ENCODE measurements at places on chromosomes 1 and 21.

GRCh38 chr1:228990906-228991569 lies 255.8 kb downstream of the RHOU start:
- no peak for DNase-seq

- DNase-seq, result peak; percentile 36
Observed at GRCh38 chr1:154463512-154463990, 38.5 kb upstream of the TDRD10 start.

DNA sequence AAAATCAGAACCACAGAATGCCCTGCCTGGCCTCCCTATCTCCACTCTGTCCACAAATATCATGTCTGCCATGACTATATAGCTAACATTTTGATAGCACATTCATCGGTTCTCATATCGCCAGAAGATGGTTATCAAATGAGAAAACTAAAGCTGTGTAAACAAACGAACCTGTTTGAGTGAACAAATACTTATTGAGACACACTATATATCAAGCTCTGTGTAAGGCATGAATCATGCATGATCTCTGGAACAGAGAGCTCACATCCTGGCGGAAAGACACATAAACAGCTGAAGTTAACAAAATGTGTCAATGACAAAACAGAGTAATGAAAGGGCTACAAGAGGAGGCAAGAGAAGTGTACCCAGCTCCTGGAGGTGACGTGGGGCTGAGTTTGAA lies 13.1 kb downstream of the KCND3 start:
- DNase-seq, result no peak

GRCh38 chr1:109243221-109243620 lies 6.1 kb upstream of the CELSR2 start:
- no peak for DNase-seq

DNA sequence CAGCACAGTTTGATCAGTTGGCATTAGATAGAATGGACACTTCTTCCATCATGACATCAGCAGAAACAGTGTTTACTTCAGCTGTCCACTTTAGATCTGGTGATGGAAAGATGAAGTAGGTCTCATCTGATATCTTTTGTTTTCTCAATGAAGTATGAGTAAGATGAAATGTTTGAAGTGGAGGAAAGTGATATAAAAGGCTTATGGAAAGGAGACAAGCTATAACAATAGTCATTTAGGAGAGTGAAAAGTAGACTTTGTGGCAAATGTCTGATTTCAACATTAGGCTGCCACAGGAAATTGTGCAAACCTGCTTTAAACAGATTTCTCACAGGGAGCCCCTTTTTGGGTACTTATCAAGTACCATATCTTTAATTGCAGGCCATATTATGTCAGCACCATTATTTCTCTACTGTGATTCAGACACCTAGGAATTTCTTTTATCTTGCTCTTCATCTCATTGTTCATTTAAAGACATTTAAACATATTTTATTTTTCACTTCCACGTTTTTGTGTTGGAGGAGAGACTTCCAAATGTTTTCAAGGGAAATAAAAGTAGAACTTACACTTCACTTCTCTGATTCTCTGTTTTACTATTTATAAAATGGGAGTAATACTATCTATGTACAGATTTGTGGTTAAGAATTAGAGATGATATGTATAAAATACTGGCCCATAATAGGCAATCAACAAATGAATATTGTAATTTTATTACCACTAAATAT lies 18.1 kb downstream of the PDC start:
- no peak for DNase-seq

GRCh38 chr1:24727501-24728216 lies 17.6 kb upstream of the CLIC4 start:
- DNase-seq, result no peak

DNA sequence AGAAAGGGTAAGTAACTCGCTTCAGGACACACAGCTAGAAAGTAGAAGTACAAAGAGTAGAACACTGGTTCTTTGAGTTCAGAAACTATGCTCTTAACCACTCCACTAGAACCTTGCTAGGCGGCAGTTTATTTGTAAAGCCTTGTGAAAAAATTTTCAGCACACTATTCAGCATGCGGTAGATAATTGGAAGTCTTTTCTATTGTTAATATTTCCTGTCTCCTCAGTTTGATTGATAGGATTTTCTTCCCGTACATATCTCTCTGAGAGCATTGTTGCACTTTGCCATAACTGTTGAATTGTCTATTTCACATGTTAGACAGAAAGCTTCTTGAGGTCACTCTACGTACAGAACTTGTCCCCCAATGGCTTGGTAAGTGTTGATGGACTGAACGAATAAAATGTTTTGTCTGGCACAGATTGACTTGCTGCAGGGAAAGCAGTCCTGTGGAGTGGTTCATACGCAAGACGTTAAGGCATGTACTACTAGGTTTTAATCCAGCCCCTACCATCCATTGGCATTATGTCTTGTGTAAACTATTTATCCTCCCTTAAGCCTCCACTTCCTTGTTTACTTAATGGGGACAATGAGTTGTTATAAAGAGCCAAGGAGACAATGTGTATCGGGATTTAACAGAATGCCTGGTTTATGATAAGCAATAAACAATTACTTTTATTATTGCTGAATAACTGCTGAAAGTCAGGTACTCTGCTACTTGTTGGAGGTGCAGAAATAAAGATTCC lies 35.8 kb downstream of the C1orf21 start:
- no peak for DNase-seq

- no peak for DNase-seq
Observed at GRCh38 chr1:79568411-79568810, 561.9 kb upstream of the ADGRL4 start.

GRCh38 chr1:37861151-37861550 lies 1.8 kb upstream of the MTF1 start:
- no peak for DNase-seq

- DNase-seq, result no peak
Observed at GRCh38 chr1:182478238-182478637, 28.3 kb downstream of the RGSL1 start.

- no peak for DNase-seq
Observed at GRCh38 chr1:70278710-70279109, 57.5 kb downstream of the SRSF11 start.

DNA sequence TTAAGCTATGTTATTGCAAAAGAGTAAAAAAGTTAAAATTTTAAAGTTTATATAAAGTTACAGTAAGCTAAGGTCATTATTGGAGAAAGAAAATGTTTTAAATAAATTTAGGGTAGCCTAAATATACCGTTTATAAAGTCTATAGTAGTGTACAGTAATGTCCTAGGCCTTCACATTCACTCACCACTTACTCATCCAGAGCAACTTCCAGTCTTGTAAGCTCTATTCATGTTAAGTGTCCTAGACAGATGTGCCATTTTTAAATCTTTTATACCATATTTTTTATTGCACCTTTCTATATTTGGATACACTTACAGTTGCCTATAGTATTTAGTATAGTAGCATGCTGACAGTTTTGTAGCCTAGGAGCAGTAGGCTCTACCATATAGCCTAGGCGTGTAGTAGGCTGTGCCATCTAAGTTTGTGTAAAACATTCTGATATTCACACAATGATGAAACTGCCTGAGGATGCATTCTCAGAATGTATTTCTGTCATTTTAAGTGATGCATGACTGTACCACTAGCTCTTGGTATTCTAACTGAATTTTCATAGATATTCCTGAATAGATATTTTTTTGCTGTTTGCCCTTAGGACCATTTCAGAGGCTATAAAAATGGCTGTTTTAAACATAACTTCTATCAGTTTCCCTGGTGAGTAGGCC lies 26.8 kb downstream of the PPP2R5A start:
- DNase-seq, result no peak

- DNase-seq, result no peak
Observed at GRCh38 chr1:161935264-161935663, 88.4 kb downstream of the OLFML2B start.
